ENCODE measurements at places on chromosomes 16 and 17.

DNA sequence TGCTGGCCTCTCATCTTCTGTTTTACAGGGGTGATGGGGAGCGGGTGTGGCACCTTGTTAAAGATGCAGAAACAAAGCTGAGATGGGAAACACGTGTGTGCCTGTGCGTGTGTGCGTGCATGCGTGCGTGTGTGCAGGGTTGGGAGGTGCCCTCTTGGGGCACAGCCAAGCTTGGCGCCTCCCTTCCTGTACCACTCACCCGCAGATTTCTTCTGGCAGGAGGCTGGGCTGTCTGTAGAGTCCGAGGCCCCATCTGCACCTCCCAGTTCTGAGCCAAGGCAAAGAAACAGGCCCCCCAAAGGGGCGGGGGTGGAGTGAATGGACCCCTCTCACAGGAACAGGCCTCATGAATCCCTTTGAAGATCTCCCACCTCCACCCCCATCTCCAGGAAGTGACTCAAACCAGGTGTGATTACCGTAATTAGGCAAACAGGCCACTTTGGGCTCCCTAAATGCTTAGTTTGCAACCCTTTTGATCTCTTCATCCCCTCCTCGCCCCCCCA, 20.9 kb downstream of the TNS4 start:
- no peak for DNase-seq

DNA sequence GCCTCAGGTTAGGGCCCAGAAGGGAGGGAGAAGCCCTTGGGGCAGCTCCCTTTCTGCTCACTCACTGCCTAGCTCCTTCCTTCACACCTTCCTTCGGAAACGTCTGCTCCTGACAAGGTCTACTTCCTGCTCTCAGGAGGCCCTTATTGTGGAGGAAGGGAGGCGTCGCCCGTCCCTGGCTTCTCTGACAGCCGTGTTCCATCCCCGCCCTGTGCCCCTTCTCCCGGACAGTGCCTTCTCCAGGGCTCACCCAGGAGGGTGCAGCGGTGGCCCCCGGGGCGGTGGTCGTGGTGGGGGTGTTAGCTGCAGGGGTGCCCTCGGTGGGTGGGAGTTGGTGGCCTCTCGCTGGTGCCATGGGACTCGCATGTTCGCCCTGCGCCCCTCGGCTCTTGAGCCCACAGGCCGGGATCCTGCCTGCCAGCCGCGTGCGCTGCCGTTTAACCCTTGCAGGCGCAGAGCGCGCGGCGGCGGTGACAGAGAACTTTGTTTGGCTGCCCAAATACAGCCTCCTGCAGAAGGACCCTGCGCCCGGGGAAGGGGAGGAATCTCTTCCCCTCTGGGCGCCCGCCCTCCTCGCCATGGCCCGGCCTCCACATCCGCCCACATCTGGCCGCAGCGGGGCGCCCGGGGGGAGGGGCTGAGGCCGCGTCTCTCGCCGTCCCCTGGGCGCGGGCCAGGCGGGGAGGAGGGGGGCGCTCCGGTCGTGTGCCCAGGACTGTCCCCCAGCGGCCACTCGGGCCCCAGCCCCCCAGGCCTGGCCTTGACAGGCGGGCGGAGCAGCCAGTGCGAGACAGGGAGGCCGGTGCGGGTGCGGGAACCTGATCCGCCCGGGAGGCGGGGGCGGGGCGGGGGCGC, 231.9 kb downstream of the SEC14L1 start:
- peak; percentile 95 for DNase-seq

DNA sequence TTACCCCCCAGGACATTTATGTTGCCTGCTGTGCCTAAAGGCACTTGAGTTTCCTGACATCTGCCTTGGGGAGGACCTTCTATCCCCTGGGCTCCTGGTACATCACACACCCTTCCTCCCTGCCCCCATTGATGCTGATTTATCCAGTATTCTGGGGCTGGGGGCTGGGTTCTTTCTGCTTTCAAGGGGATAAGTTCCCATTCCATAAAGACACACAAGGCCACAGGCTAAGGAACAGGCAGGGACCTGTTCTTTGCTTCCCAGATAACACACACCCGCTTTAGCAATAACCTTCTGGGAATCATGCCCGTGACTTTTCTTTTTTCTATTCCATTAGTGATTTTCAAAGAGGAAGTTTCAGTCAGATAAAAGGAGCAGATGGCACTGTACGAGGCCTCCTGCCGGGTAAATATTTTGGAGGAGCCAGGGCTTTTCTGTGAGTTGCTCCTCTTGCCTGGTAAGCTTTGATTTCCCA, 30.6 kb downstream of the CHD9 start:
- DNase-seq = no peak

DNA sequence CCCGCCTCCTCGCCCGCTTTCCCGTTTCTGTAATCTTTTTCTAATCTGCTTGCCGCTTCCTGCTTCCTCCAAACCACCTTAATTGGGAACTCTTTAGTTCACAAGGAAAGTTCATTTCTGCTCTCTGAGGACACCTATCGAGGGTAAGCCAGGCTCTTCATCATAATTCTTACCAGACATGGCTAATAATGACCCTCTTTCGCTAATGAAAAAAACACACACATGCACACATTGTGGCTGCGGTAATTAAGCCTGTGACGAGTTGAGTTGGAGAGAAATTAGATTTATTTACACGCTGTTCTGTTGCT, 100.6 kb downstream of the ZNF423 start:
- no peak for DNase-seq

- DNase-seq = no peak
Measured at GRCh38 chr17:59669411-59669810, 37.8 kb downstream of the PTRH2 start.

DNA sequence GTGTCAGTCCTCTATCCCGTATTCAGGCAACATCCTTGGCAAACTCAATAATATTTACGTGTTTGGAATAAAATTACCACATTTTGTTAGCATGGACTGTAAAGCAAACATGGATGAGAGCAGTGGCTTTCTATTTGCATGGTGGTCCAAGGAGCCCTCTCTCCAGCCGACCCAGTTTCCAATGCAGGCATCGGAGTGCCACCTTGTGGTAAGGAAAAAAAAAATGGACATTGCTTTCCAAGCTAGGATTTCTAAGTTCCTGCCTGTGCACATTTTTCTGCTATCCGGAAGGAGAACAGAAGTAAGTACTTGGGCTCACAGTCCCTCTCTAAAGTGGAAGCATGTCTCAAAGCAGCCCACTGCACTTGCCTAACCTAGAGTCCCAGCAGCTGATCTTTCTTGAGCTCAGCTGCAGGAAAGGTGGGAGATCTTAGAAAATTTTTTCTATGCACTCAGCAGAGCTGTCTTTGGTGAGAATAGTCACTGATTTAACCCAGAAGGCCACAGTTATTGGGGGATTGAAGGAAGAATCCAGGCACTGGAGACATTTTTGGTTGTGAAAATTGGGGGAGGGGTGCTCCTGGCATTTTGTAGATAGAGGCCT, 46.0 kb upstream of the ERCC4 start:
- DNase-seq = peak; percentile 26

GRCh38 chr17:37818689-37819088, 73.8 kb upstream of the HNF1B start:
- no peak for DNase-seq

- DNase-seq = no peak
Measured at GRCh38 chr17:41049110-41049509, 2.0 kb upstream of the KRTAP2-1 start.

DNA sequence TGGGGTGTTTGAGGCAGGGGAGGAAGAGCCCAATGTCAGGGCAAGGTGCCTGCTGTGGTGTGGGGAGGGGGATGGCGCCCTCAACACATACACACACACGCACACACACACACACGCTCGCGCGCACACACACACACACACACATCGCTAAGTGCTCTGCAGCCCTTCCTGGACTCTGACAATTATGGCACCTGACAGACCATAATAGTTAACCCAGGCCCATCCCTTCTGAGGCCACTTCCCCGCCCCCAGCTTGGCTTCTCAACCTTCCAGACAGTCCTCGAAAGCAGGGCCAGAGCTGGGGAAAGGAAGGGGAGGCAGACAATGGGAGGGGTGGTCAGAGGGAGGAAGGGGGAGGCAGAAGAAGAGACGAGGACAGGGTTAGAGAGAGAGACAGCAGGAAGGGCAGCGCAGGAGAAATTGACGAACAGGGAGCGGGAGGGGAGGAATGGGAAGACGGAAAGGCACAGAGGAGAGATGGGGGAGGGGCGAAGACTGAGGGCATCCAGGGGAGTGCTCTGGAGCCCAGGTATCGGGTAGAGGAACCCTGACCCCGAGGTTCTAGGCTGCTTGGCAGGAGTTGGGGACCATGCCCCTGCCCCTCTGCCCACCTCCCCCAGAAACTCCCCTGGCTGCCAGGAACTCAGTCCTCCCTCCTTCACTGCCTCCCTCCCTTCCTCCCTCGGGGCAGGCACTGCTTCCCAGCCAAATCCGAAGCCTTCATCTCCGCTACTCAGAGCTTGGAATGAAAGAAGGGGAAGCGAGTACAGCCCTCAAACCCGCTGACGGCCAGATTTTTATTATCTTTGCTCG, 4.0 kb downstream of the SRCIN1 start:
- DNase-seq = peak; percentile 60

DNA sequence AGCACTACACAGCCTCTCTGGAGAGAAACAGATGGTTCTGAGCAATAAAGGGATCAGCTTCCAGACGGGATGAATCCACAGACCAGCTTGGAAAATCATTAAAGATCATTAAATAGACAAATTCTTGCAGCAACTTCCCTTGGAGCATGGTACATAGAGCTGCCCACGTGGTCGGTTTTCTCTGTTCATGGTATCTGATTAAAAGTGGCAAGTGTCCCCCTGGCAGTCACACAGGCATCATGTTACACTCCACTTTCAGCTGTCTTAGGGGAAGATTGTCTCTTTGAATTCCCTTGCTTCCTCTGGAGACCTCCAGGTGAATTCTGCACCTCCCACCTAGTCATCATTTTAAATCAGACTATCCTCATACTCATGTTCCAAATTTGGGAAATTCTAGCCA, 92.2 kb upstream of the CACNG3 start:
- no peak for DNase-seq

- peak; percentile 14 for DNase-seq
Measured at GRCh38 chr17:58310511-58311428, 17.8 kb downstream of the TSPOAP1 start.

DNA sequence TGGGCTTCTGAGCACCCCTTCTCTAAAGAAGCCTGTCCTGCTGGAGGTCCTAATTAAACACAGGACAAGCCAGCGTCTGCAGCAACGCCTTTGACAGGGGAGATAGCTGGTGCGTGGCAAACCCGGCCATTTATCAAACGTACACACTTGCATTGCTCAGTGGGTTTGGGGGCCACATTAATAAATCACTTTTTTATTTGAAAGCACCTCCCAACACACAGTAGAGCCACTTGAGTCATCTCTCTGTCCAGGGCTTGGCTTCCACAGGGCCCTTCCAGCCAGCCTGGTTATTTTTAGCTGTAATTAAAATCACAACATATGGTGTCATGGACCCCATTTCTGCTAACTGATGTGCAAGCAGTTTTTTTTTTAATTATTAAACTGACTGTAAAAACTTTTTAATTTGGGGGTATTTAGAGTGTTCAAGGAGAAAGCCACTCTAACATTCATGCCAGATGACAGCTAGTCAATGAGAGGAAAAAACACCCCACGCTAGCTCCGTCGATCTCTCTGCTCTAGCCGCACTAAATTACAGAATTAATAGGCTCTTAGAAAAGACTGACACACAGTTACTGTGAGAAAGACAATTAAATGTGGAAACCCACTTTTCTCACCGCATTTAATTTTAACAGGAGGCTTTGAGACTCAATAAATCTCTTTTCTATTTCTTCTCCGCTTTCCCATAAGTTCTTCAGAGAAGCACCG, 201.0 kb upstream of the WSCD1 start:
- DNase-seq = no peak

- DNase-seq = peak; percentile 32
Measured at GRCh38 chr16:69520800-69521602, 44.8 kb upstream of the NFAT5 start.

GRCh38 chr16:79600638-79601091, at the start of gene MAF:
TSS of gene MAF (minus strand) at chr16:79600737. CDS start at chr16:79599902, 835 bp downstream.
- DNase-seq = peak; percentile 97

DNA sequence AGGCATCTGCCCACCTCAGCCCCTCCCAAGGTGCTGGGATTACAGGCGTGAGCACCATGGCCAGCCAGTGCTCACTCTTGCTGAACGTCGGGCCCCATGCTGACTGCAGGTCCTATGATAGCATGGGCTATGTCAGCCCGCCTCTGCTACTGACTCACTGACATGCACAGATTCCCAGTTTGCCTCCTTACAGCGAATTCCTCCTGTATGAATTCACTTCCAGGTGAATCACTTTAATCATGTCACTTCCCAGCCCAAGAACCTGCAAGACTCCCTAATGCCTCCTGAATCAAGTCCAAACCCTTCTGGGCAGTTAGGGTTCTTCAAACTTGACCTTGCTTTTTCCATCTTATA, 16.1 kb upstream of the UBTF start:
- no peak for DNase-seq

Measured in femur (tissue), 1 donor.